CMK (cell line): ENCODE measurements at places on chromosomes 6 and 20.

DNA sequence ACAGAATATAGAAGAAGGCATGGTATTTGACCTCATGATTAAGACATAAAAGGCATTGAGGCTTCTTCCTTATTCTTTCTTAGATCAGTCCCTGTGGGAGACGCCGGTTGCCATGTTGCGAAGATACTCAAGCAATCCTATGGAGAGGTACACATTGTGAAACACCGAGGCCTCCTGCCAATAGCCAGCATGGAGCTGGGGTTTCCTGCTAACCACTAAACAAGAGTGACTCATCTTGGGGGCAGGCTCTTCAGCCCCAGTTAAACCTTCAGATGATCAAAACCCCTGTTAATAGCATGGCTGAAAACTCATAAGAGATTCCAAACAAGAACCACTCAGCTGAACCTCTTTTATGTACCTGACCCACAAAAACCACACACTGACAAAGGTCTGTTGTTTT lies 478.8 kb downstream of the CD83 start:
- DNase-seq, result no peak

GRCh38 chr6:6332811-6333244 lies 12.4 kb upstream of the F13A1 start:
- no peak for DNase-seq

- no peak for DNase-seq
Observed at GRCh38 chr6:134519465-134519864, 201.6 kb upstream of the SGK1 start.

- DNase-seq, result no peak
Observed at GRCh38 chr6:20542927-20543602, 8.8 kb downstream of the CDKAL1 start.

GRCh38 chr6:119350202-119350951 lies 816 bp upstream of the MAN1A1 start:
- no peak for DNase-seq

DNA sequence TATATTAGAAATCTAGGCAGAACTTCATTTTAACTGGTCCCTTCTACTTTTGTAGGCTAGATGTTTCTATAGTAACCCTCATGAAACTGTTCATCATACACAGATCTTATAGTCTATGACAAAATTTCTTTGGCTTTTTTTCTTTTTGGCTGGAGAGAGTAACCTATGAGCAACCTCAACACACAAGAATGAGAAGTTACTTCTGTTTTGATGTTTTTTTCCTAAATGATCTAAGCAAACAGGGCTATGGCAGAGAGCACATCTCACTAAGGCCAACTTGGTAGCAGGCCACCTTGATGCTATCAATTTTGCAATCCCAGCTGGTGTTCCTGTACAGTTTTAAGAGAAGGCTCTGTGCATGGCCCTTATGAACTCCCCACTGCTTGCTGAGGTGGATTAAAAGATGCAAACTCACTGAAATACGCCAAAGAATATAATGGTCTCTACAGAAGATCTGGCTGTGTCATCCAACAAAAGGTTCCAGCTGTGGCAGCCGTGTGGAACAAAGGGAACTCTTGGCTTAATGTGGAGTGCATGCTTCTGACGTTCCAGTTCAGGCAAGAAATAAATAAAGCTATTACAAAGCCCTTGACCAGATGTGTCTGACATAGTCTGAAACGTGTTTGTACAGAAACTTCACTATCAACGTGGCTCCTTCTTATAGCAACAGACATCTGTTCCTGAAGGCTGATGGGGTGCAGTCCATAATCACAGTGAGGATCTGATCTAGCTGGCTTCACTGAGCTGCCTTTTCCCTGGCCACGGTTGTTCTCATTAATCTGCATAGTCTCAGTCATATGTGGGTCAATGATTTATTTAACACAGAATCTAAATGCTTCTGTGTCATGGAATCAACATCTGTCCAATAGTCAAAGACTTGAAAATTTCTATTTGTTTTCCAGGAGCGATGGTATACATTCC lies 481.1 kb downstream of the BMP2 start:
- no peak for DNase-seq

DNA sequence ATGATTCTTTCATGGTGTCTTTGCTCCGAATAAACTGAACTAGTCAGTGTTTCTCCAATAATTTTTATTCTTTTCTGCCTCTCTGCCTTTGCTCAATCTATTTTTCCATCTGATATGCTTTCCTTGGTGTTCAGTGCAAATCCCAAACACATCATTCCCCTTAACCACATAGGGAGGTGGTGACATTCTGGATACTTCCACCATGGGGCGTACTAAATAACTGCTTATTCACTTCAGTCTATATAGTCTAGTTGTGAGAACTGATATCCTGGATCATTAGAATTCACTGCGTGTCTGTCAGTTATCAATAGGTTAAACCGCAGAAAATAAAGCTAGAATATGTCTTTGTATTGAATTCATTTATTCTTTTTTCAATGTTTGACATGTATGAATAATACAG lies 83.1 kb downstream of the KCNQ5 start:
- DNase-seq, result no peak

GRCh38 chr20:41032271-41032670 lies 3.6 kb downstream of the TOP1 start:
- DNase-seq, result no peak

- no peak for DNase-seq
Observed at GRCh38 chr6:157556671-157557430, 175.9 kb downstream of the ZDHHC14 start.

- DNase-seq, result no peak
Observed at GRCh38 chr6:143195349-143195845, 134.7 kb downstream of the AIG1 start.

GRCh38 chr20:40325006-40325568 lies 363.9 kb downstream of the MAFB start:
- no peak for DNase-seq

- no peak for DNase-seq
Observed at GRCh38 chr6:17591287-17591686, 8.8 kb upstream of the FAM8A1 start.

DNA sequence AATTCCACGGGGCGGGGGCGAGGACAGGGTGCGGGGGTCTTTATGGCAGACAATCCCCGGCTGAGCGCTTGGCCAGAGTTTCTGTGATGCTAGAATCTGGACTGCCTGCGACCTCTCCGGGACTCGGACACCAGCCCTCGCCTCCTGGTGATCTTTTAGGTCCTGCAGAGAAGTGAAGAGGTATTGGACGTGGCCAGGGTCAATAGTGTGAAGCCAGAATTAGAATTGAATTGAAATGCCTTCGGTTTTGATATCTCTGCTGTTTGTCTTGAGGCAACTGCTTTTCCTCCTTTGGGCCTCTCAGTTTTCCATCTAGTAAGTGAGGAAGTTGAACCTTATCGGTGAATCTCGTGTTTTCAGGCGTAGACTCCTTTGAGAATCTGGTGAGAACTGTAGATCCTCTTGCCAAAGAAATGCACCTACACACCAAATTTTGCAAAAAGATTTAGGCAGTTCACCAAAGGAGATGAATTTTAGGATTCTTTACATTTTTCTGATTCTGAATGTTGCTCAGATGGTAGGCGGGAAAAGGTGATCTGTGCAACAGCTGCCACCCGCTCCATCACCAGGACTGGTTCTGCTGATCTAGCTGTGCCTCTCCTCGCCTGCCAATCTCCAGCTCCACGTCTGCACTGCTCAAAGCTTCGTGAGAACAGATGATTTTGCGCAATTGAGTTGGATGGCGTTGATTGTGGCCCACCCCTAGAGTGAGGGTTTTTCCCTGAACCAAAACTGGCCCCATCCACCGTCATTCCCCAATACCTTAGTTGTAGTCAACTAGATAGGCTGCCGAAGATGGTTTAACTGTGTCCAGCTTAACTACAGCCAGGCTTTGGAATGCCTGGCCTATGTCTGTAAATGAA lies 837 bp upstream of the OSER1 start:
- no peak for DNase-seq

DNA sequence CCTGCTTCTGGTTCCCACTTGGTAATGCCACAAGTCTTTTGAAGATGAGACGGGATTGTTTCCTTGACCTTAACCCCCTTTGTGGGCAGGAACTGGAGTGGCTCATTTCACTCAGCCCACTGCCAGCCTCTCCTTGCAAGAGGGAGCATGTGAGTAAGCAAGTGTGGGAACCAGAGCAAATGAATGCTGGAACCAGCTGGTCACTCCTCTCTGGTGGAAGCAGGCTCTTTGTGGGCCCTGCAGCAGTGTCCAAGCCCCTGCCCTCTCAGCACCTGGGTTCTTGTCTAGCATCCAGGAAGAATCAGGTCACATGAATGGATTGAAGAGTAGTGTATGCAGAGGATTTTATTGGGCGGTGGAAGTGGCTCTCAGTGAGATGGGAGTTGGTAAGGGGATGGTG lies 944.5 kb downstream of the QKI start:
- no peak for DNase-seq

GRCh38 chr20:60459212-60459611 lies 501.0 kb downstream of the CDH26 start:
- no peak for DNase-seq

DNA sequence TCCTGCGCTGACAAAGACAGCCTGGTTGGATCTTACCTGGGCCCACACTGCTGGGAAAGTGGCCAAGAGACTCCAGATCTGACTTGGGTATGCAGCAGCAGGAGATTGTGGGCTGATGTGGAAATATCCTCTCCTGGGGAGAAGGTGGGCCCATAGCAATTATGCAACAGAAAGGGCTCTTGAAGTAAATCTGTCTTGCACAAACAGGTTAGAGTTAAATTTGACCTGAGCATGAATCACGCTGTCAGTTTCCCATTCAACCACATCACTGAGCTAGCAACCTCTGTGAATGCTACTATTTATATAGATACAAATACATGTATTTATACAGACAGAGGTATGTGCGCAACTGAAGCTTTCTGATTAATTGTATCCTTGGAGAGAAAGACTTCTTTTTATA lies 28.3 kb upstream of the PDYN start:
- no peak for DNase-seq

DNA sequence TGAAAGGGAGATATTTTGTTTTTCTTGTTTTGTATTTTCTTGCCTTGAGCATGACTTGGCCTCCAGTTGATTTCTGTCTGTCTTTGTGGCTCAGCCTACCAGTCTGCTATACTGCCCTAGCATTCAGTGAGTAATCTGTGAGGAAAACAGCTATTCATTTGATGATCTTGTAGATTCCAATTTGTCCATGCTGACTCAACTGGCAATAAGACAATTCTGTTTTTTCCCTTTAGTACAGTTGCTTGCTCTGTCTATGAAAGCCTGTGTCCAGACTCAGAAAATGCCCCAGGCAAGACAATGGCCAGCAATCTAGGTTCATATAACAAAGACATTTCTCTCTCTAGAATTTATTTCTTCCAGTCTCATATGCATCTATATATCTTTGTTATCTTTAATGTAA lies 10.9 kb upstream of the SOX4 start:
- DNase-seq, result no peak

GRCh38 chr20:46566125-46566524 lies 15.7 kb upstream of the OCSTAMP start:
- DNase-seq, result no peak

GRCh38 chr6:43980004-43980795 lies 147.1 kb downstream of the MRPL14 start:
- DNase-seq, result no peak

DNA sequence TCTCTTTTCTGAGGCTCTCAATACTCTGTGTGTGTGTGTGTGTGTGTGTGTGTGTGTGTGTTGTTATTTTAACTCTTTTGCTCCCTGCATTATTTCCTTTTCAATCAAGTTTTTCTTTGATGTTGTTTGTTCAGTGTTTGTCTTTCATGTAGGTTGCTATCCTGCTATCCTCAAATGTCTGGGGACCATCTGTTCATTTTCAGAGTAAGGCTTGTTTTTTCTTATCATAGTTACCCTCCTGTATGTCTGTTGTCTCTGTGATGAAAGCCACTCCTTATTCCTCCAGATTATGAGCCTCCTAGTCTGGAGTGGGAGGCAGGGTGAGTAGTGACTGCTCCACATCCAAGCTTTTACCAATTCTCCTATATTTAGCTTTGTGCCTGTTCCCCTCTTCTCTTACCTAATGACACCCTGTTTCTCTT lies 9.2 kb downstream of the ENPP3 start:
- DNase-seq, result no peak

DNA sequence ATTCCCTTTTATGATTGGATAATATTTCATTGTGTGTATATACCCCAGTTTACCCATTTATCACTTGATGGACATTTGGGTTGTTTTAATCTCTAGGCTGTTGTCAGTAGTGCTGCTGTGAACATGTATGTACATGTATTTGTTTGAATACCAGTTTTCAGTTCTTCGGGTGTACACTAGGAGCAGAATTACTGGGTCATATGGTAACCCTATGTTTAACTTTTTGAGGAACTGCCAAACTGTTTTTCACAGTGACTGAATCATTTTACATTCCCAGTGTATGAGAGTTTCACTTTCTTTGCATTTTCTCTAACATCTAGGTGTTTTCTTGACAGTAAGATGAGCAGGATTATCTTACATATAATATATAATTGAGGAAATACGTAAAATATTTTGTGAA lies 44.7 kb upstream of the ADIG start:
- DNase-seq, result no peak

- DNase-seq, result no peak
Observed at GRCh38 chr6:87441711-87442110, 31.1 kb upstream of the SLC35A1 start.

- DNase-seq, result no peak
Observed at GRCh38 chr6:162306616-162307015, 420.9 kb downstream of the PRKN start.

DNA sequence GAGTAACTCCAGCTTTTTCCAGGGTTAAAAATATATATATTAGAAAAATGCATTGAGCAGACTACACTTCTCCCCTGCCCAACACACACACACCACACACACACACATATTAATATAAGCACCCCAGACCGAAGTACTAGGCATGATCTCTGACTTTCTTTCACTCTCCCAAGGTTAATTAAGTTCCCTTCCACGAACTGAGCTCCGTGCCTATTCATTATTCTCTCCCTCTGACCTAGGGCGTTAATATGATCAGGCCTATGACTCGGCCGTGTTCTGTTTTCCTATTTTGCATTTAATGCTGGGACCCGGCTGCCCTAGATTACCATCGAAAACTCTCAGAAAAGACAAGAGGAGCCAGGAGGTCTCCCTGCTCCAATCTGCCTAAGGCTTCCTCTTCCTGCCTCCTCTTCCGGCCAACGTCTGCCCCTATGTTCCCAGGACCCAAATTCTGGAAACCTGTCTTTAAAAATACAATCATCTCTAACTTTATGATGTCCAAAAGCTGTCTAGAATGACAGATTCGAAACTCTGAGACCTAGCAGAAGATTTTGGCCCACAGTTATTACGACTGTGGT lies 6.1 kb upstream of the POU3F2 start:
- no peak for DNase-seq

- no peak for DNase-seq
Observed at GRCh38 chr20:5548902-5549599, 201.2 kb upstream of the SHLD1 start.
